ENCODE measurements at places on chromosomes 2 and 18.

DNA sequence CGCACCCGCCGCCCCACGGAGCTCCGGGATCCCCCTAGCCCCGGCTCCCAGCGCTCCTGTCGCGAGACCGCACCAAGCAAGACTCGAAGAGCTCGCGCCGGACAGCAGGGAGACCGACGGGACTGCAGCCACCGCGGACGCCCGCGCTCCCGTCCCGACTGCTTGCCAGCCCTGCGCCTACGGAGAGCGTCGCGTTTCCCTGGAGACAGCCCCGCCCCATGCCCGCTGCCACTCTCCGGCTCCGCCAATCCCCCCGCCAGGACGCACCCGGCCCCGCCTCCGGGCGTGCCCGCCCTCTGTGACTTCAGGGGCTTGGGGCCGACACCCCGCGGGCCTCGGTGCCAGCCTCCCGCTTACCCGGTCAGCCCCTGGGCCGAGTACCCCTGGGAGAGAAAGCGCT is at the start of gene ANKMY1:
ANKMY1 (minus strand) TSS at position 181 of the 400 bp plus-strand sequence. CDS start 653 bp downstream, outside the sequence.
- DNase-seq, result peak; percentile 53

- peak; percentile 70 for DNase-seq
Observed at GRCh38 chr2:40734797-40735196, 282.9 kb upstream of the SLC8A1 start.

GRCh38 chr2:19048593-19049266 is 309.7 kb downstream of the OSR1 start:
- peak; percentile 93 for DNase-seq

DNA sequence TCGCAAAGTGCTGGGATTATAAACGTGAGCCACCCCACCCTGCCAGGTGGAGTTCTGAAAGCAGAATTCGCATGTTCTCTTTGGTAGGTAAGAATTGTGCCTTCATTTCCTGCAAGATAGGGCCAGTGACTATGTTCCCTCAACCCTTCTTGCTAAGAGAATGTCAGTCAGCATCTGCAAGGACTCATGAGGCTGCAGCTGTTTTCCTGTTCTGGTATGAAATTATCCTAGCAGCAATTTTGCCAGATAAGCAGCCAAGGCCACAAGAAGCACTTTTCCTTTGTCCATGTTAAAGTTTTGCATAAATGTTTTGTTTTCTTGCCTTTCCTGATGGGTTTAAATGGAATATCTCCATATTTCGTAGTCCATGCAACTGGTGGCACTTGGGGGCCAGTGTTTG is 6.8 kb upstream of the ARHGAP28 start:
- DNase-seq, result no peak

DNA sequence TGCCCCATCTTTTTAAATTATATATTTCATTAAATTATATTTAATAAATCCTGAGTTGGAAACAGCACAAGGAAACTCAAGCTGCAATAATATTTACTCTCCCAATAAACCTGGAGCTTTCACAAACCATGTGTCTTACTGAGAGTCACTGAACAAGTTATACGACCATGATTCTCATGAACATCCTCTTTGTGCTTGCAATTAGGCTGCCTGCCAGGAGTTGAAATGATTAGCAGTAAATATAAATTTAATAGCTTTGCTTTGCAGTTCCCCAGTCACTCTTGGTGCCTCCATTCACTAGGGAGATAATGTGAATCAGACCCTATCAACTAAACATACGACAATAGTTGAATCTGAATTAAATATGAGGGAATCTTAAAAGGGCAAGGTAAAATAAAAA is 905.1 kb downstream of the NRXN1 start:
- no peak for DNase-seq

DNA sequence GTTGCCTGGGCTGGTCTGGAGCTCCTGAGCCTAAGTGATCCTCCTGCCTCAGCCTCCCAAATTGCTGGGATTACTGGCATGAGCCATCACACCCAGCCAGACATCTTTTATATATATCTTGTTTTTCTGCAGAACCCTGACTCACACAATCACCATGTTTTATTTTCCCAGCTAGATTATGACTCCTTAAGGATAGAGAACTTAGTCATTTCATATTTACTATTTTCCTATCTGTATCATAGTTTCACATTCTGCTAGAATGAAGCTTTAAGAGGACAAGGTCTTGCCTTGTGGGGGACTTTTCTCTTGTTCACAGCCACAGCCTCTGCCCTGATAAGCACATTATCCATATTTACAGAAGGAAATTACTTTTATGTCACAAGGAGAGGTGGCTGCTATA is 73.9 kb downstream of the LBH start:
- peak; percentile 37 for DNase-seq

GRCh38 chr2:226256709-226257376 is 542.8 kb downstream of the IRS1 start:
- DNase-seq, result peak; percentile 12

- no peak for DNase-seq
Observed at GRCh38 chr2:235480614-235481013, 13.2 kb upstream of the AGAP1 start.

GRCh38 chr18:9135081-9135911 is 1.3 kb upstream of the ANKRD12 start:
- DNase-seq, result no peak

DNA sequence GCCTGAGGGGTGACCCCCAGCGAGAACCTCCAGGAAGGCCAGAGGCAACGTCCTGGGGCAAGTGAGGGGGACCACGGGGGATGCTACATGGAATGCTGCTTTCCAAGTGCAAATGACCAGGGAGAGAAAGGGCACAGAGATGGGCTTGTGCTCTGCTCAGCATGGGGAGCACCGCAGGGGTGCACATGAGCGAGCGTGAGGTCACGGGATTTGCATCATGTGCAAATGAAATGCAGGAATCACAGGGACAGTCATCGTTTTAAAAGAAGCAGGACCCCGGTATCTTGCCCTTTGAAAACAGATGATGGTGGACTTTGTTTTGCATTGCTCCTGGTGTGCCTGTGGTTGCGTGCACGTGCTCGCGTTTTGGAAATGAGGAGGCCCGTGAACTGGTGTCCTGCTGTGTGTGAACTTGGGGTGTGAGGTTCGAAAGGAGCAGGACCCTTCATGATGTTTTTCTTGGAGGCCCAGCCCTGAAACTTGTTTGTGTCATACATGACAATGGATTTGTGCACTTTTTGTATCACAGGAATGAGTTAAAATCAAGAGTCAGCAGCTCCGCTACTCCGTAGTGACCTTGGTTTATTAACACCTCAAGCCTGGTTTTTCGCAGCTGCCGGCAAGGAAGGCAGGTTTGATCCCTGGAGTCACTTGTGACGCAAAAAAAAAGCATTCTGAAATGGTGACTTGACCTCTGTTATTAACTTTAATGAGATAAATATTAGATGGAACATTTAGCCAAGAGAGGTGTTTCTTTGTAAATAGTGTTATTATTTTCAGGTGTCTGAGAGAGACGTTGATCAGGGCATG is 234.5 kb downstream of the LDLRAD4 start:
- DNase-seq, result no peak

DNA sequence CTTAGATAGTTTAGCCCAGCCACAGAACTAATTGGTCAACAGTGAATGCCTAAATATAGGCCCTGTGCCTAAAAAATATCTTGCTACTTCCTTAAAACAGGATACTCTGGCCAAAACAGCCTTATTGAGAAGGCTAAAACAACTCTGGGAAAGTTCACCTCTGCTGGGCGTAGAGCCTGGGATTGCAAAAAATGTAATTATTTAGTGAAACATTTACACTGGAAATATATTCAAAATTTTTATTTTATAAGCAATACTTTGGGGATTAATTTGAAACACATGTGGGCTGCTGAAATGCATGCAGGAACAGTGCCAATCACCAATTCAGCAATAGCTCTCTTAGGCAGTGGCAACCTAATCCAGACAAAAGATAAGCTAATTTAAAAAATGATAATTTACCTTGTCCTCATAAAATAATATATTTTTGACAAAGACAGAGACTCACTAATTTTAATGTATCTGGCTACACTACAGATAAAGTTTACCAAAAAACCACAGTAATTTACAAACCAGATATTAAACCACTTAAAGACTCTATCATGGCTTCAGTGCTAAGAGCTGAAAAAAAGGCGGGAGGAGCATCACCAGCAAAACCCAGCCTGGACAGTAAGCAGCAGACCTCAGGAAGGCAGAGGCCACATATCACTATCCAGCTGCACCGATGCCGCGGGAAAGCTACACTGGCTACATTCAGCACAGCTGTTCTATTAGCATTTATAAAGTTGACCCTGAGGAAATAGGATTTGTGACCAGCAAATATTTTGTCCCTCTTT is 18.5 kb downstream of the TRAK2 start:
- no peak for DNase-seq

DNA sequence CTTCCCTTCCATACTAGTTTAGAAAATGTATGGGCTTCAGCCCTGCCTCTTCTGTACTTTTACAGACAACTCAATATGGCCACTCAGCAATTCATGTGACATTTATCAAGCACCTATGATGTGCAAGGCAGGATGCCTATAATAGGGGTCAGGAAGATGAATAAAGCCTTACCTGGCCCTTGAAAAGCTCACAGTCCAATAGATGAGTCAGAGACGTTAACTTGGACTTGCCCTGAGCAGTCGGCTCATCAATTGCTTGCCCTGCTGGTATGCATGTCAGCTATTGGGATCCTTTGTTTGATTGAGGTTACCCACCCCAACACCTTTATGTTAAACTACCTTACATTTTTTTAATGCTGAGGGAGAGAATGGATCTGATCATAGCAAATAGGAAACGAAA is 116.1 kb downstream of the DNER start:
- DNase-seq, result peak; percentile 63

DNA sequence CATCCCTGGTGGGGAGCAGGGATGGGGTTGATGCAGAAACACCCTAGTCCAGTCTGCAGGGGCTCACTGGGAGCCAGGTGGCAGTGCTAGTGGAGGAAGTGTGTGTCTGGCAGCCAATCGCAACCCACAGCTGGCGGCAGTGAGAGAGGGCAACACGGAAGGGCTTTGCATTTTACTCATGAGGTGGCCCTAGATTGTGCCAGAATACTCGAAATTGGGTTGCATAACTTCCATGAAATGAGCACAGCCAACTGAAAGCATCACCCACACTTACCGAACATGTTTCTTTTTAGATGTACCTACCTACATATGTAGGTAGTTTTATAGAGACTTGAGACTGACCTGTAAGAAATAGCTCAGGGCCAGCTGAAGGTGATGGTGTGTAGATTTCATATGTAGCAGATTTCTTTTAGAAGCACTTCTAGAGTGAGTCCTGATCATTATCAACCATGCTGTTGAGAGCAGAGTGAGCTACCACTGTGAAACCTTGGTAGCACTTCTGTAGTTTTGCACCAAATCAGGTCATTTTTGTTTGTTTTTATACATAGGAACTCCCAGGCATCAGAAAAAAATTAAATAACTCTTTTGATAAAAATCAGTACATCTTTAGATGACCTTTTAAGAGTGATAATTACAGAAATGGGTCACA is 13.0 kb downstream of the IL18R1 start:
- no peak for DNase-seq

DNA sequence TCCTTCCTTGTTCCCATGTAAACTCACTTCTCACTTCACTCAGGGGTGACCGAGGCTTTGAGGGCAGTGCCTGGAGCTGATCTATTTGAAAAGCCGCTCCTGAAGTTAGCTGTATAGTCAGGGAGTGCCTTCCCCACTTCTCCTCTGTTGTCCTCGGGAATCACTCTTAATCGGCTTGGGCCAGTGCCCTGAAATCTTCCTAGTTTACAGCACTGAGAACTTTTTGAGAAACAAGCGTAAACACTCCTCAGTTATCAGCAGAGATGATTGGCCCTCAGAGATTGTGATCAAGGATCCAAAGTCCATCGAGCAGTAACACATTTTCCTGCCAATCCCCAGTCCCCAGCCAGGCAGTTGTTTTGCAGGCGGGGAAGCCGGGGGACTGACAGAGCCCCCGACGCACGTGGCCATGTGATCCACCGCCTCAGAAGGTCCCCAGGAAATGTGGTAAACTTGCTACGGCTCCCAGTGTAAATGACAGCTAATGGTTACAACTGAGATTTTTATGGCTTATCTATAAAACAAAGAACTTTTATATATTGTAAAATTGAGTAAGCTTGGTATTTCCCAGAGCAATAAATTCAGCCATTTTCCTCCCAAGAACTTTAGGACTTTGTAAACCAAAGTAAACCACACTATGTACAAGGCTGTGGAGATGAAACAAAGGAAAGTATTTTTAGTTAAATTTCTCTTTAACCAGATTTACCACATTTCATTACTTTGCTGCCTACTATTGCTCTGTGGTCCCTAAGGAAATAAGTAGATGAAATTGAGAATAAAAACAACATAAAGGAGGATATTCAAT is 53.5 kb downstream of the C18orf63 start:
- DNase-seq, result no peak

DNA sequence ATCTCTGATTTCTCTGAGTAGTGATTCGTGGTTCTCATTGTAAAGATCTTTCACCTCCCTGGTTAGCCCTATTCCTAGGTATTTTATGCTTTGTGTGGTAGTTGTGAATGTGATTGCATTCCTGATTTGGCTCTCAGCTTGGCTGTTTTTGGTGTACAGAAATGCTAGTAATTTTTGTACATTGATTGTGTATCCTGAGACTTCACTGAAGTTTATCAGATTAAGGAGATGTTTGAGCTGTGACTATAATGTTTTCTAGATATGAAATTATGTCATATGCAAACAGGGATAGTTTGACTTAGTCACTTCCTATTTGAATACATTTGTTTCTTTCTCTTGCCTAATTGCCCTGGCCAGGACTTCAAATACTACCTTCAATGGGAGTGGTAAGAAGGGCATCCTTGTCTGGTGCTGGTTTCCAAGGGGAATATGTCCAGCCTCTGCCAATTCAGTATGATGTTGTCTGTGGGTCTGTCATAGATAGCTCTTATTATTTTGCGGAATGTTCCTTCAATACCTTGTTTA is 251.9 kb upstream of the ZNF804A start:
- DNase-seq, result peak; percentile 51

DNA sequence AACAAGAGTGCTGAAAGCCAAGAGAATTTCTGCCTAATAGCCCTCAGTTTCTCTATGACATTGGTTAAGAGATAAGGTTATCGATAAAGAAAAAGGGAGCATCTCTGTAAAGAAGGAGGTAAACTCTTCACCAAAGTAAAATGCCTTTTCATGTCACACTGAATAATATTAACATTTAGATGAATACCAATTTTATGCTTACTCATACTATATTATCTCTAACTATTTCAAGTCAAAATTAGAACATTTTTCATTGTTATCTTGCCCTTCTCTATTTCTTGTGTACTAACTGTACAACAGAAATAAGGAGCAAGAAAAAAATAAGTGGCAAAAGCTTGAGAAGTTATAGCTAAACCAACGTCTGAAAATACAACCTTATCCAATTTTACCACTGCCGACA is 127.5 kb downstream of the EXOC6B start:
- DNase-seq, result no peak

GRCh38 chr2:132876745-132877391 is 206.9 kb upstream of the LYPD1 start:
- DNase-seq, result peak; percentile 42

GRCh38 chr18:59052965-59053820 is 86.5 kb upstream of the SEC11C start:
- peak; percentile 57 for DNase-seq

DNA sequence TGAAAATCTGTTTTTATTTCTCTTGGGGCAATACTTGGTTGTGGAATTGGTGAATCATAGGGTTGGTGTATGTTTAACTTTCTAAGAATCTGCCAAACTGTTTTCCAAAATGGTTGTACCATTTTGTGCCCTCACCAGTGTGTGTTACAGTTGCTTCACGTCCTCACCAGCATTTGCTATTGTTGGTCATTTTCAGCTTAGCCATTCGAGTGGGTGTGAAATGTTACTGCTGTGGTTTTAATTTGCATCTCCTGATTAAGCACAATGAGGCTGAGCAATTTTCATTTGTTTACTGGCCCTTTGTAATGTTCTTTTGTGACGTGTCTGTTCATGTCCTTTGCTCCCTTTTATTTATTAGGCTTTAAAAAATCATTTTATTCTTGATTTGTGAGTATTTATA is 49.7 kb downstream of the FOSL2 start:
- DNase-seq, result no peak

Measured in PC-3 (cell line).